Adipocyte (in vitro differentiated cells): ENCODE measurements at places on chromosomes 7 and 10.

DNA sequence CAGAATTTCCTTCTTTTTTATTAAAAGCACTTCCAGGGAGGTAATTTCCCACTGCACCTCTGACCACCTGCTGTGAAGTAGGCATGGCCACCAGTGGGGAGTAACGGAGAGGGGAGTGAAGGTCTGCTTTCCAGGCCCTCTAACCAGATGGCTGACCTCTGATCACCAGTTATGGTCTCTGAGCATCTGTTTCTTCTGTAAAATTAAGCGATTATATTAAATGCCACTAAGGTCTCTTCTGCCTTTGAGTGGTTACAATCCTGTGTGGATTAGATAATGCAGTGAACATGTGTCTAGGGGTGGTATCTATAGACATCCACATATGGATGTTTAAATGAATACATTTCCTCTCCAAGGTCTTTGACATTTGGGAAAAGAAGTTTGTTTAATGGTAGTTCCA is 199.6 kb downstream of the HERPUD2 start:
- DNase-seq, result no peak

- peak; percentile 69 for DNase-seq
Measured at GRCh38 chr7:3897430-3898372, 596.6 kb downstream of the SDK1 start.

- DNase-seq, result no peak
Measured at GRCh38 chr10:113433711-113434110, 119.1 kb upstream of the HABP2 start.

- DNase-seq, result no peak
Measured at GRCh38 chr10:123421461-123421860, 244.7 kb upstream of the GPR26 start.

- no peak for DNase-seq
Measured at GRCh38 chr7:51802718-51803117, 486.1 kb upstream of the COBL start.

GRCh38 chr7:137820677-137821420 is 25.9 kb downstream of the DGKI start:
- peak; percentile 84 for DNase-seq

- no peak for DNase-seq
Measured at GRCh38 chr7:41816111-41816510, 113.2 kb upstream of the INHBA start.

GRCh38 chr7:99326408-99326782 is 697 bp downstream of the ARPC1A start:
- peak; percentile 6 for DNase-seq

DNA sequence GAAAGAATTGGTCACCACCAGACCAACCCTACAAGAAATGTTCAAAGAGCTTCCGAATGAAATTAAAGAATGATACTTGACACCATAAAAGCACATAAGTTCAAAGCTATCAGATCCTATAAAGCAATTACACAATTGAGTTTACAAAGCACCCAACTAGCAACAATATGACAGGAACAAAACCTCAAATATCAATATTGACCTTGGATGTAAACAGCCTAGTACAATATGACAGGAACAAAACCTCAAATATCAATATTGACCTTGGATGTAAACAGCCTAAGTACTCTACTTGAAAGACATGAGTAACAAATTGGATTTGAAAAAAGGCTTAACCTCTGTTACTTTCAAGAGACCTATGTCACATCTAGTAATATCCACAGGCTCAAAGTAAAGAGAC is 1201.4 kb downstream of the XPNPEP1 start:
- DNase-seq, result no peak

- DNase-seq, result peak; percentile 79
Measured at GRCh38 chr10:49606981-49607535, 3.1 kb upstream of the SLC18A3 start.

- DNase-seq, result no peak
Measured at GRCh38 chr7:29896685-29897411, 90.5 kb downstream of the WIPF3 start.

DNA sequence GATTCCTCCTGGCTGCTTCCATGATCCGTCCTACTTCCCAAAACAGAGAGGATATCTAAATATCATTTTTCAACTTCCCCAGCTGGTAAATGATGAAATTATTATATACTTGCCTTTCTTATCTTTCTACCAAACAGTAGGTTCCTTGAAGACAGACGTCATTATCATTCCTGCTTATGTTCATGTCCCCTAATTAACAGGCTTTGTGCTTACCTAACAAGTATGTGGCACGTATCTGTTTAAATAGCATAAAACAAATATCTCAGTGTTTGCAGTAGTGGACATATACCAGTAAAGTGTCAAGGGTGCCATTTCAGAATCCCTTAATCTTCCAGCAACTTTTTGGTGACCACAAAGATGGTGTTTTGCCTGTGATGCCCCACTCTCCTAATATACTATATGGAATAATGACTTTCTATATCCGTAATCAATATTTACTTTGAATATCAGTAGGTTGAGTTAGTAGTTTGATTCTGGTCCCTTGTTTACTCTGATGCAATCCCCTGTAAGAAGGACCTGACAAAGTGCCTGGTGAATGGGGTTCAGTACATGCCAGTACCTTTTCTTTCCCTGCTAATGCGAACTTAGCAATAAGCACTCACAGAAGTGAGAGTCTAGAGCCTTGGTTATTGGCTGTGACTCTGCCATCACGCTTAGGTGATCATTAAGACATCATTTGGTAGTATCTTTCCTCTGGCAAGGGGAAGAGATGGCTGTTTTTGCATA is 124.4 kb downstream of the ITIH5 start:
- DNase-seq, result no peak

GRCh38 chr7:50210706-50211115 is 93.8 kb upstream of the IKZF1 start:
- DNase-seq, result no peak

DNA sequence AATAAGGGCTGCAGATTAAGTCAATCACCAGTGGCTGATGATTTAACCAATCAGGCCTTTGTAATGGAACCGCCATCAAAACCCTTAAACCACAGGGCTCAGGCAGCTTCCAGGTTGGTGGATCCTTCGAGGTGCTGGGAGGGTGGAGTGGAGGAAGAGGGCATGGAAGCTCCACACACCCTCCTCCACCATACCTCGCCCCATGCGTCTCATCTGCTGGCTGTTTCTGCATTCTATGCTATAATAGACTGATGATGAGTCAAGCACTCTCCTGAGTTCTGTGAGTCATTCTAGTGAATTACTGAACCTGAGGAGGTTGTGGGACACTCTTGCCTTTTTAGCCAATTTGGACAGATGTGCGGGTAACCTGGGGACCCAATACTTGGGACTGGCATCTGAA is 43.9 kb downstream of the CHST15 start:
- DNase-seq, result peak; percentile 24

- peak; percentile 54 for DNase-seq
Measured at GRCh38 chr7:140041659-140042385, 20.9 kb downstream of the PARP12 start.

DNA sequence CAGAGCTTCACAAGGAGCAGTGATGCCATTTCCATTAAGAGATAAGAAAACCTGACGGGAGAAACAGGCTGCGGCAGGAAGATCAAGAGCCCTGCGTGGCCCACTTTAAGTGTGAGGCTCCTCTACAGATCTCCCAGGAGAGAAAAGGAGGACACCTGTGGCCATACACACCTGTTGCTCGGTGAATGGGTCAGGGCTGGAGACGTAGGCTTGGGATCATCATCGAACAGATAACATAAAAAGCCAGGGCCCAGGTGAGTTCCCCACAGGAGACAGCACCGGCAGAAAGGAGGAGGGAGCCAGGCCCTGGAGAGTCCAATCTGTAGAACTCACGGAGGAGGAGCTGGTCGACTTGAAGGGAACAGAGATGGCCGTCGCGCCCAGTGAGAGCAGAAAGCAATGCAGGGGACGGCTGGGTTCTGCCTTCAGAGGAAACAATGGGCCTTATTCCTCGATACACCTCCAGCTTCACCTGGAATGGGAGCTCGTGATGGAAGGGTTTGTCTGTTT is 556.8 kb downstream of the DNAJB6 start:
- no peak for DNase-seq

GRCh38 chr7:44187636-44188416 is 1.4 kb downstream of the GCK start:
- DNase-seq, result no peak

GRCh38 chr10:71476228-71477011 is 79.7 kb downstream of the CDH23 start:
- DNase-seq, result no peak

GRCh38 chr7:156735851-156736250 is 95.3 kb downstream of the RNF32 start:
- DNase-seq, result no peak

DNA sequence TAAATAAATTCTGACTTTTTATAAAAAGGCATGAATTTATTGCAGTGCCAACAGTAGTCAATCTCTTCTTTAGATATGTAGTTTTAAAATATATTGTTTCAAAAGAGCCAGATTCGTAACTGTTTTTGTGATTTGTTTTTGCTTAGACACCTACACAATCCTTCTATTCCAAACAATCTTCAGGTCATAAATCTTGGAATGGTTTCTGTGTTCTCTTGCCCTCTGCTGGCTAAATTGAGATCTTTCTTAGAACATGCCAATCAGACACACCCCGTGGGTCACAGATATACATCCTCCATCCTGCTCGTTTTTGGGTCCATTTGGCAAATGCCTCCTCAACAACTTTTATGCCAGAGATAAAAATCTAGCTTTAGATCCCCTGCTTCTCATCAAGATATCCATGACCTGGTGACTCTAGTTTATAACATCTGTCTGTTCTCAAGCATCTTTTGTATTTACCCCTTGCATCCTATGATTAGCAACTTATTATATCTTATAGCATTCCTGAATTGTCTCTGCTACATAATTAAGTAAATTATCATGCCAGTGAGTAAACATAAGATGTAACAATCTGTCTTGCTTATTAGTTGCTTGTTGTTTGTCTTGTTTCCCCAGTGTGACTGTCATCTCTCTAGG is 35.3 kb upstream of the IFRD1 start:
- peak; percentile 81 for DNase-seq

GRCh38 chr7:44449584-44449928 is 40.9 kb downstream of the NUDCD3 start:
- peak; percentile 73 for DNase-seq

DNA sequence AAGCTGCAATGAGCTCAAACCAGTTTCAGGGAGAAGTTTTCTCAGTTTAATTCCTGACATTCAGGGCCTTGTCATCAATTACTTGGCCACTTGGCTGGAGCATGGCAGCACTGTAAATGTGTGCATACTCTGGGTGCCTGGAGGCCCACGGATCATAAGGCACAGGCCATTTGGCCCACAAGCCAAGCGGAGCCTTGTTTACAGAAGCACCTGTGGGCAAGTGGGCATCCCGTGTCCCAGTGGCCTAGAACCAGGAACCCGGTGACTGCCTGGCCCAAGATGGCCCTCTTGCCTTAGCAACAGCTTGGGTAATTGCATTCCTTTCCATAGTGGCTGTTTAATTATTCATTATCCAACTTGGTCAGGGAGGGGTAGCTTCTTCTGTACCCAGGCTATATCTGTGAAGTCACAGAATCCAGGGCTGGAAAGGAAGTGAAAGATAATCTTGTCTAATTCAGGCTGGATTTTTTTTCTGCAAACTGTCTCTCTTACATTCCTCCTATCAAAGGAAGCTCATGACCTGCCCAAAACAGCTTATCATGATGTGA is 426.4 kb upstream of the ZMIZ1 start:
- DNase-seq, result no peak

DNA sequence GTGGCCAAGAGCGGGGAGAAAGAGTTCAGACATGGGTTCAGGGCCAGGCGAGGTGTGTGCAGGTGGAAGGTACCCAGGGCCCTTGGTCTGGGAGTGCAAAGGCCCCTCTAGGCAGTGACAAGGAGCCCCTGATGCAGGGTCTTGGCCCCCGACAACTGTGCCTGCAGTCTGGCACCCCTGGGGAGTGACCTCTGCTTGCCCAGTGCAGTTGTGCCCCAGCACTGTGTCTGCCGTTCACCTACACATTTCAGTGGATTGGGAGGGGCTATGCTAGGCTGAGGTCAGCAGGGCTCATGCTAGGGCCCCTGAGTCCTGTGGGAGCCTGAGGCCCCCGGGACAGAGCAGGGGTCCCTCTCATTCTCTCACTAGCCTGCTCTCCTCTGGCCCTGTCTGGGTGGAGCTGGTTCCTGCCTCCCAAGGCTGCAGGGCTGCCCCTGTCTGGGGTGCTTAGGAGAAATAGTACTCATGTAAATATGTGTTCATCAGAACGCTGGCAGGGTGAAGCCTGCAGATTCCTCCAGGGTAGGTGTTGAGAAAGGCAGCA is 550.4 kb downstream of the TCERG1L start:
- no peak for DNase-seq

GRCh38 chr10:108064746-108065260 is 900.3 kb upstream of the SORCS1 start:
- no peak for DNase-seq

DNA sequence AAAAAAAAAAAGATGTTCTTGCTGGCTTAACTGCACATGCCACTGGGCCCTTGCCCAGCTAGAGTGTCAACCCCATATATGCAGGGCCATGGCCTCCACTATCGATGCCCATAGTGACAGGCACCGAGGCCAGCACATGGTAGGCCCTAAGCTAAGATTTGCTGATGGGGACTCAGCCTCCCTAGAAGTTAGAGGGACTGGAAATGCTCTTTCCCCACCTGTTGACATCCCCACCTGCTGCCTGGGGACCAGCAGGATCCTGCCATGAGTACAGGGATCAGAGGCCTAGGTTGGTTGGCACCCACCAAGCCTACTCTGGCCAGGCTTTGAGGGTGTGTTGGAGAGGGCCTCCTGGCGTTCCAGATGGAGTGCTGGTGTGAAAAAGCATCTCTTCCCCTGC is 16.0 kb upstream of the SLC18A2 start:
- no peak for DNase-seq

DNA sequence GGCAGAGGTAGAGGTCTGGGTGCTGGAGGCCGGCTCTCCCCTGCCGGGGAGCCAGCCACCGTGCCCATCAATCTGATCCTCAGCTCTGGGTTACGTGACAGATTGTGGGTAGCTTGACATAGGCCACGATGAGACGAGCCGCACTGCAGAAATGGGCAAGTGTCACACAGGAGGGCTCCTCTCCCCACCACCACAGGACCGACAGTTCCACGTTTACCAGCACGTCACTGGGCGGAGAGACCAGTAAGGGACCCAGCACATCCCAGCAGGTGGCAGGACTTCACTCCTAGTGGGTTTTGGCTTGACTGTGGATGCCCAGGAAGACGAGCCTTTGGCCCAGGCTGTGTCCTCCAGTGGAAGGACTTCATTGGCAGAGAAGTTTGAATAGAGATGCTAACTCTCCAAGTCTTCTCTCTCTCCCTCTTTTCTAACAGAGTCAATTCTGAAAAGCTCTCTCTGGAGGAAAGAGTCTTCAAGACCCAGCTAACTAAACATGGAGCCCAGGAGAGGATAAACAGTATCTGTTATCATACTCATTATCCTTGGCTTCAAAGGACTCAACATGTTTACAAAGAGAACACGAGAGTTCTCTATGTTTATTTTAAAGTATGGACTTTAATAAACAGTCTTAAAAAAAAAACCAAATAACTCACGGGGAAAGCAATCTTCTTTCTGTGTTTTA is 129.3 kb upstream of the JCAD start:
- DNase-seq, result no peak

DNA sequence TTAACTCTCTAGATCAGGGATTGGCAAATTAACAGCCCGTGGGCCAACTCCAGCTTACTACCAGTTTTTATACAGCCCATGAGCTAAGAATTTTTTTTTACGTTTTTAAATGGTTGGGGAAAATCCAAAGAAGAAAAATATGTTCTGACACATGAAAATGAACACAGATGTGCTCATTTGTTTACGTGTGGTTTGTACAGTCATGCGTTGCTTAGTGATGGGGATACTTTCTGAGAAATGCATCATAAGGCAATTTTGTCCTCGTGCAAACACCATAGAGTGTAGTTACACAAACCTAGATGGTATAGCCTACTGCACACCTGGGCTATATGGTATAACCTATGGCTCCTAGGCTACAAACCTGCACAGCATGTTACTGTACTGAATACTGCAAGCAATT is 8.3 kb upstream of the SMKR1 start:
- DNase-seq, result peak; percentile 92
